ENCODE measurements at places on chromosomes 7 and 10. TPM values are rescaled to one million over a fixed set of nuclear protein-coding genes. Genes with fewer than 3 reads are reported as not detected.

ASB15 gene
- not detected for total RNA-seq

ICA1 gene
- total RNA-seq: 2.2 TPM

PITX3 gene
- 0.13 TPM for total RNA-seq

CCZ1 gene
- total RNA-seq: 39.2 TPM

PDK4 gene
- 3.2 TPM for total RNA-seq

NEUROG3 gene
- total RNA-seq: not detected

ETV1 gene
- 42.8 TPM for total RNA-seq

PTPN20 gene
- total RNA-seq: 0.92 TPM

SAMD9L gene
- 20.5 TPM for total RNA-seq

DENND10 gene
- 63.4 TPM for total RNA-seq
